ENCODE measurements at places on chromosomes 1 and 21.
A peak's percentile ranks its signal among the peaks of the same experiment; 100 is the strongest.

GRCh38 chr1:15454256-15454655 lies 2.3 kb upstream of the CELA2A start:
- no peak for DNase-seq

- no peak for DNase-seq
These were observed 84.9 kb downstream of the GREM2 start for GRCh38 chr1:240527086-240527485.

GRCh38 chr1:224564454-224565084 lies 51.5 kb upstream of the CNIH3 start:
- DNase-seq: no peak

DNA sequence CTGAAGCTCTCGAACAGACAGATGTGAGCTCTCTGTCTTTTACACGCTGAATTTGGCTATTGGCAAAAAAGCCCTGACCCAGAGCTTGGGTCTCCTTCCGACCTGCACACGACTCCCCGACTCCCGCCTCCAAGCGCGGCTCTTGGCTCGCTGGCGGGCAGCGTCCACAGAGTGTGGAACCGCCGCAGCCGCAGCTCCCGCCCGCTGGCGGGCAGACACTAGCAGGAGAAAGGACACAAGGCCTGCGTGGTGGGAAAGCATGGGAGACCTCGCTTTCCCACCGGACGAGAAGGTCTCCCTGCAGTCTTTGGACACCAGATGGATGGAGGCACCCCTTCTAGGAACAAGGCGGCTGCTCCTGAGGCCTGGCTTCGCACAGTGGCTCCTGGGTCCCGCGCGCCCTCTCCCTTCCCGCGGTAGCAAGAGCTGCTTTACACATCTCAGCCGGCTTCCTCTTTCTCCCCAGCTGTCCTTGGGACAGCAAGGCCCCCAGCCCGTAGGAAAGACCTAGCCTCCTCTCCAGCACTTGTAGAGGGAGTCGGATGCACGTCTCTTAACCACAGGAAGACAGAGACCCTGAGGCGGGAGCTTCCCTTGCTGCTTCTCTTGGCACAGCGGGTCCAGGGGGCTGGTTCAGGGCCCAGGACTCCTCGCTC lies 92.1 kb downstream of the PRKAB2 start:
- DNase-seq: no peak

GRCh38 chr1:48115835-48116234 lies 106.7 kb upstream of the SLC5A9 start:
- no peak for DNase-seq

DNA sequence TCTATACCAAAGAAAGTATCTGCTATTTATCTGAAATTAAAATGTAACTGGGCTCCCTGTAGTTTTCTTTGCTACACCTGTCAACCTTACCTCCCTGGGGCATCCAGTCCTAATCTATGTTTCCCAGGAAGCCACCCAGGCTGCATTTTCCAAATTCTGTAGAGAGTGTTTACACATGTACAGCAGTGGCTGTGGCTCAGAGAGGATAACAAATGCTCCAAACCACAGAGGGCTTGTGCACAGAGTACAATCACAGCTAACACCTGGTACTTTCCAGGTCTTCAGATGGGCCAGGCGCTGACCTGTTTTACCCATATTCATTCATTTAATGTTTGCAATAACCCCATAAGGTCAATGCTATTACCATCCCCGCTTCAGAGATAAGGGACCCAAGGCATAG lies 146.5 kb upstream of the TNR start:
- DNase-seq: no peak

DNA sequence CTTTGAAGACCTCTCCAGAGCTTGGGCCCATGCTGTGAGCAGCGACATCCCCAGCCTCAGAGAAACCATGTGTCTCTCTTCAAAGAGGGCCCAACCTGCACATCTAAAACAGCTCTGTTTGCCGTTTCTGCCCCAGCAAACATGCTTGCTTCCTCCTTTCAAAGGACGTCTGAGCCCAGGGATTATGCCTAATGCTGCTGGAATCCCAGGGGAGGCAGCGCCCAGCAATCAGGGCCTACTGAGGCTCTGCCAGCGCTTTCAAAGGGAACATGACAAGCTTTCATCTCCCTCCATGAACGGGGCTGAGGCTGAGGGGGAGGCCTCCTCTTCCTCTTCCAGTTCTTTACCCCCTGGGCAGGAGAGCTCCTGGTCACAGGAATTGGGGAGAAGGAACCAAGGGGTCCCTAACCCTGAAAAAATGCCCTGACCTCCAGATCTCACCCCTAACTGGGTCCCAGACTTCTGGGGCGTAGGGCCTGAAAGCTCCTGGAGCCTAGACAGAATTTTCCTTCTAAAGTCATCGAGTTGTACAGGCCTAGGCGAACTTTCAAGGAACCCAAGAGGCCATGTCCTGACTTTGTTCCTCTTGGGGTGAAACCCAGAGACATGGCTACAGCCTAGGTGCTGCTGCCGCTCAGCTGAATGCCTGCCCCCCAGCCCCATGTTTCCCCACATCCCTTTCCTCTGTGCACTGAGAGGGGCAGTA lies 13.4 kb upstream of the ASCL5 start:
- no peak for DNase-seq

- no peak for DNase-seq
These were observed 59.9 kb upstream of the CNTN2 start for GRCh38 chr1:204983136-204983535.

DNA sequence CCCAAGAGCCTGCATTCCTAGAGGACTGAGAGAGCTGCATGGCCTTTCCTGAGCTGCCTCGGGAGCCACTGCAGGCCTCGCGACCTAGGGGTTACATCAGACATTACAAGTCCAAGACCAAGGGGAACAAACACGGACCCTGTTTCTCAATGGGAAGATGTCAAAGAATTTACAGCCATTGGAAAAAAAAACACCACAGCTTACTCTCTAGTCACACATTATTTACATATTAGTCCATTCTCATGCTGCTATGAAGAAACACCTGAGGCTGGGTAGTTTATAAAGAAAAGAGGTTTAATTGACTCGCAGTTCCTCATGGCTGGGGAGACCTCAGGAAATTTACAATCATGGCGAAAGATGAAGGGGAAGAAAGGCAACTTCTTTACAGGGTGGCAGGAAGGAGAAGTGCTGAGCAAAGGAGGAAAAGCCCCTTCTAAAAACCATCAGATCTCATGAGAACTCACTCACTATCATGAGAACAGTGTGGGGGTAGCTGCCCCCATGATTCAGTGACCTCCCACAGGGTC lies 8.4 kb upstream of the PRMT2 start:
- DNase-seq: no peak

DNA sequence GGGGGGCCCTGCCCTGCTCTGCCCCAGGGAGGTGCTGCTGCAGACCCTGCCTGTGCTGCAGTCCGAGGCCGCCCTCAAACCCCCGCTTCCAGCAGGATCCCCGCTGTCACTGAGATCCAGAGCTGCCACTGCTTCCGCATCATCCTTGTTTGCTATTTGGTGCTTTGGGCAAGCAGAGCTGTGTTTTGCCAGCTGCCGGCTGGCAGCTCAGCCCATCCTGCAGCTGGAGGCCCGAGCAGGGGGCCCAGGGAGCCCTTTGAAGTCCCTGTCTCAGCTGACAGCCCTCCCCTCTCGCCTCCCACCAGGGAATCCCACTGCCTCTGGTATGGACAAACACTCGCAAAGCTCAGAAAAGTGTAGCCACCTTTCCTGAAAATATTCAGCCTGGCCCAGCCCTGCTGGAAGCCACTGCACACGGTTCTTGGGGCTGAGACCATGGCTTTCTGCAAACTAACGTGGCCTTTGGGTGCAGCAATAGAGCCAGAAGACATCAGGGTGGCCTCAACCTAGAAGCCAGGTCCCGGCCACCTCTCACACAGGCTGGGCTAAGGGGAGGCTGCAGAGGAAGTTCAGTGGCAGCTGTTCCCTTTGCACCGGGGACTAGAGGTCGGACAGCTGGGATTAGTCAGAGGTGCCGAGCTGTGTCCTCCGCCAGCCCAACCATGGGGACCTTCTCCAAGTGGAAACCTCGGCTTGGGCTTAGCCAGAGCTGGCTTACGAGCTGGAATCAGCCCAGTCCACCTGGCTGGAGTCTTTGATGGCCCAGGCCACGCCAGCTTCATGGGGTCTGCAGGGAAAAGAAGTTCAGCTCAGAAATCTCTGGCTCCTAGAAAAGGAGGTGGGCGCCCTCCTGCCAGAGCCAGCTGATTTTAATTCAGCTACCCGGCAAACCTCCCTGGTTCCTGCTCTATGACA lies 107.1 kb downstream of the SPSB1 start:
- peak; percentile 39 for DNase-seq

- no peak for DNase-seq
These were observed 45.3 kb downstream of the HSPG2 start for GRCh38 chr1:21891621-21892479.
